GM20000 (cell line): ENCODE measurements at places on chromosomes 5 and 9.

DNA sequence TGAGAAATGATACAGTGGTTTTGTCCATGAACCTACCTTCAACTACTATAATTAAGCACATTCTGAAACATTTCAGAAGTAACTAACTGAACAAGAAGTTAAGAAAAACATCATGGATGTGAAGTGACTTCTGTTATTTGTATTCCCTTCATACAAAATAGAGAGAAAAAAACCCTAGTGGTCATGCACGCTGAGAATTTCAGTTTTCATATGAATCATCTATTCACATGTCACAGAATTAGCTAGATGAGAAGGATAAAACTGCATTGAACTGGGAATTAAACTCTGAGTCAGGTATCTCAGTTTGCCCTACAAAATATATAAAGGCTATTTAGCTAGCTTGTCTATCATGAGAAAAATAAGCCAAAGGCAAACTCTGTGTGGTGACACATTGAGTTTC lies 451.8 kb upstream of the FTMT start:
- DNase-seq, result peak; percentile 15

DNA sequence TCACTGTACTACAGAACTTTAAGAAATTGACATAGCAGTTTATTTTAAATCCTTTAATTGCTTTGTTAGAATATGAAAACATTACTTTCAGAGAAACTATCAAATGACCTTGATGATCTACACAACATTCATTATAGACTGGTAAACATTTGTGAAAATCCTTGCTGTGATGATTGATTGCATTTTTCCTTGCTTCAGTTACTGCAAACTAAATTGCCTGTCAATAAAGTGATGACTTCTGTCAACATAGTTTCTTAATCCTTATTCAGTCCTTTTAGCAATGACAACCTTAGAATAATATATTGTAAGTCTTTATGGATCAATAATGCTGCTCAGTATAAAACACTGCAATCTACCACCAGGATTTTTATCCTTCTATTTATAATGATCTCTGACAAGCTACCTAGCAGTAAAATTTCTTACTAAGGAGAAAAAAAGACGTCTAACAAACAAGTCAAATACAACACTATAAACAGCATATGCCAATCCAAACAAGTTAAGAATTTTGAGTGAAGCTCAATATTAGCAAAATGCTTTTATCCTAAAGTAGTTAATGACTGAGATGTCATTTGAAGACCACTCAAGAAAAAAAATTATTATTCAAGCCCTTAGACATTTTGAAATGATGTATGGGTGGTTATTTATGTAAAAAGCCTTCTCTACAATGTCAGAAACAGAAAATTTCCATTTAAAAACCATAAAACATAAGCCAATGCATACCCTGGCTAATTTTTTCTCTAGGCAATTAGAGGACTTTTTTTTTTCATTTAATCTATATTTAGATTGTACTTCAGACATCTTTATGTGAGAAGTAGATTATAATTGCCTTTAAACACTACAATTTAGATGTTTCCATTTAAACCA lies 105.5 kb downstream of the FBXL17 start:
- DNase-seq, result no peak

DNA sequence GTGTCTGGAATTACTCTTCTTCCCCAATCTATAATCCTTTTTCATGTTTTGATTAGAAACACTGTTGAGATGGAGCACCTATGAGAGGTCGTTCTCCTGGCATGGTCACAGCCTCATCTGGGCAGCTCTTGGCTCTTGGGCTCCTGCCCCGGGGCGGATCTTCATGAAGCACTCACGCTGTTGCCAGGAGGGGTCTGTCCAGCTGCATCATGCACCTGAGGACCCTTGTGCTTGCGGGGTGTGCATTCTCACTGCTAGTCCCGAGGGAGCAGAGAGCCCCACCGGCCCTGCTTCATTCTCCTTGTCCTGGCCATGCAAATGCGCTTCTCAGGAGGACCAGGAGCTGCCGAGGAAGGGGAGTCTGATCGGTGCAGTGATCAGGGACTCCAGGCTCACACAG lies 117.6 kb upstream of the S1PR3 start:
- DNase-seq, result no peak

- DNase-seq, result no peak
Observed at GRCh38 chr5:133643365-133643764, 31.0 kb upstream of the FSTL4 start.

DNA sequence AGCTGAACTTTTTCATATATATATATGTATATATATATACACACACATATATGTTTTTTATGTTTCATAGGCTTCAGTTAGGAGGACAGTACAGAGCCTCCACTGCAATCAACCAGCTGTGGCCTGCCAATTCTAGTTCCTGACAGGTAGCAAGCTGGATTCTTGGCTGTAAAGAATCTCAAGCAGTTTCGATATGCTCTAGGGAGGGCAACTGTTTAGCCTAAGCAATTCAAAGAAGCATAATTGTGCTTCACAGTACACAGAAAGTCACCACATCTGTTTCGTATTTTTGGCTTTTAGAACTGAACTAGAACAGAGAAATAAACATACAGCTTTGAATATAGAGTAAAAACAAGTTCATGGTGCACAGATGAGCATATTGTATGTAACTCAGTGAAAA lies 152.4 kb upstream of the ARRDC3 start:
- no peak for DNase-seq

- DNase-seq, result peak; percentile 62
Observed at GRCh38 chr9:123536455-123536868, 180.5 kb downstream of the CRB2 start.

DNA sequence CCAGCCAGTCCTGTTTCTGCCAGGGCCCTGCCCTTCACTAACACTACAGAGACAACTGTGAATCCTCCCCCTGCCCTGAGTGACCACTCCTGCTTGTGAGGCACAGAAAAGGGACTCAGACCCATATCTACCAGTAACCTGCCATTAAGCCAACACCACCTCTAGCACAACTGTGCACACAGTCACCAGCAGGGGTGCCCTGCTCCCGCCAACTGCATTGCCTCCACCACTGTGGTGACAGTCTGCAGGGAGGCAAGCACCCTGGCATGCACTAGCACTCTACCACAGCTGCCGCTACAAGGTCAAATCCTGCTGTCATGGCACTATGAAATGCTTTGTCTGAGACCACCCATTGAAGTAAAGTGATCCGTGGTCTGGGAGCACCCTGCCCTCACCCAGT lies 1028.5 kb upstream of the CDH9 start:
- no peak for DNase-seq
